ENCODE measurements at places on chromosomes 16 and 17.
A peak's percentile ranks its signal among the peaks of the same experiment; 100 is the strongest.

- no peak for DNase-seq
These were observed 19.6 kb downstream of the CLUAP1 start for GRCh38 chr16:3520413-3520812.

DNA sequence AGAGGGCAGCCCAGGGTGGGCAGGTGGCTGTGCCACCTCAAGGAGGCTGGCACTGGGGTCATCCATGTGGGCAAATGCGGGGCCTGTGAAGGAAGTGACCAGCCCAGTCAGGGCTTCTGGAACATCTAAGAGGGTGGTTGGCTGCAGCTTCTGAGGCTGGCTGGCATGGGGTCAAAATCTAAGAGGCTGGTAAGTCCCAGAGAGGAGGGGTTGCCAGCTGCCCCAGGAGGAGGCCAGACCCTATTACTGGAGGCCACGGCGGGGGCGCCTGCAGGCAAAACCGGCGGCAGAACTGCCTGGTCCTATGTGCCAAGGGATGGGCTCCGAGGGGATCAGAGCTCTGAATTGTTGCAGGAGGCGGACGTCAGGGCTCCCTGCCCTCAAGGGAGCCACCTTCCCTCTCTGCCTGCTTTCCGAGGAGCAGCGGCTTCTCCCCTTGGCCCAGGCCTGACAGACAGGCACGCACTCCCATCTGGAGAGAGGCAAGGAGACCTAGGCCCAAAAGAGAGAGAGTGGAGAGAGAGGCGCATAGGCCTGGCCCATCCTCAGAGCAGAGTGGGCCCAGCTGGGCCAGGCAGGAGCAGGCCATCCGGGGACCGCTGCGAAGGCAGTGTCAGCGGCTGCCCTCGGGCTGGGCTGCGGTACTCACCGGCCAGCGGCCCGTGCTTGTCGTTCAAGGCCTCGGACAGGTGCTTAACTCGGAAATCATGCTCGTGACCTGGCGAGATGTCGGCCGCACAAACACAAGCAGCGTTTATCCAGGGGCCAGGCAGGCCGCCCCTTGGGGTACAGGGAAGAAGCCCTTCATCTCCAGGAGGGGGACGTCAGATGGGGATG lies 10.9 kb downstream of the ZACN start:
- DNase-seq, result no peak

DNA sequence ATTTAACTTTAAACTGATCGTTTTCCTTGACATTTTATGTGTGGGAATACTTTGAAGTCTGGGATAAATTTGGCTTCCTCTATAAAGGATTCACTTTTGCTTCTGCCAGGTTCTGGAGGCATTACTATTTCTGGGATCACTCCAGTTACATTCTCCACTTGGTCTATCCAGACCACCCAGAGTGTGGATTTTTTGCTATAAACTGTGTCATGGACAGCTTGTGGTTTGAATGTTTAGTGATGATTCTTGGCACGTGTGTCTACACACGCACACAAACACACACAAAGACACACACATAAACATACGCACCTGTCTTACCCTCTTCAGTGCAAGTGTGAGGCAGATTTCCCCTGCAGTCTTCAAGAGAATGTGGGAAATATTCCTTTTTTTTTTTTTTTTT lies 27.4 kb upstream of the MSI2 start:
- DNase-seq, result no peak

DNA sequence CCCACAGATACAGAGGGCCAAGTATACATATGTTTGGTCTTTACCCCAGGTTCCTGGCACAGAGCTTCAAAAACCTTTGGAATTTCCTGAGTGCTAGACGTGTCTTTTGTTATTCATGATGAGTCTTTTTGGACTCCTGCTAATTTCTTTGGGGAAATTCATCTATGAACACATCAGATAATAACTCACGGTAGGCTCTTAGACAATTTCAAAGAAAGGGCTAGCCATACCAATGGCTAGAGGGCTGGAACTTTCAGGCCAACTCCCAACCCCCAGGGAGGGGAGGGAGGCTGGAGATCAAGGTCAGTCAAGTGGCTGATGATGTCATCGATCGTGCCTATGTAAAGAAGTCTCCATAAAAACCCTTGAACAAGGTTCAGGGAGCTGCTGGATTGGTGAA lies 101.9 kb downstream of the STX8 start:
- no peak for DNase-seq

DNA sequence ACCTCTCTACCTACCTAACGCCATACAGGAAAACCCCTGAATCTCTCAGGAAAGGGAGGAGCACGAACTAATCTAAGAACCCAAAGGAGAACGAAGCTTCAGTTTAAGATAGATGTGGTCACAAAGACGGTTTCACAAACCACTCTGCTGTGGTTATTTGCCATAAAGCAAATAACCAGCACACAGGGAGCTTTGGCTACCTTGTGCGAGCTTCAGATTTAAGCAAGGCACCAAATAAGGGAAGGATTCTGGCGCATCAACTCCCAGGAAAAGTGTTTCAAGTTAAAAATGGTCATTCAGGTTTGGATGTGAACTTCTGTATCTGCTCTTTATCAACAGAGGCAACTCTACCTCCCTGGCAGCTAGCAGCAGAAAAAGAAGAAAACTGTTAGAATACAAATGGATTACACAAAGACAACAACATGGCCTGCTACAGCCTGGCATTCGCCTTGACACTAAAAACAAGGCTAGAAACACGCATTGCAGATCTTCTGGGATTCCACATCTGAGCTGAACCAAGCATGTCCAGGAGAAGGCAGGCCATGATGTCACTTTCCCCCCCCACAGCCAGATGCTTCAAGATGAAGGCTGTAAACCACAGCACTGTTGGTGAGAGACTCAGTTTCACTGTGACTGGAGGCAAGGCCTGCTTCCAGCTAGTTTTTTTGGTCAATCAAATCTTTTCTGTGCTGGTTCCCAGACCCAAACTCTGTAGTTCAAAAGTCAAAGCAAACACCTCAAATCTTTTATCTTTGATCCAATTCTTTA lies 43.6 kb downstream of the SMG6 start:
- DNase-seq, result peak; percentile 45

GRCh38 chr17:2214047-2214928 lies 89.3 kb downstream of the SMG6 start:
- DNase-seq, result no peak

DNA sequence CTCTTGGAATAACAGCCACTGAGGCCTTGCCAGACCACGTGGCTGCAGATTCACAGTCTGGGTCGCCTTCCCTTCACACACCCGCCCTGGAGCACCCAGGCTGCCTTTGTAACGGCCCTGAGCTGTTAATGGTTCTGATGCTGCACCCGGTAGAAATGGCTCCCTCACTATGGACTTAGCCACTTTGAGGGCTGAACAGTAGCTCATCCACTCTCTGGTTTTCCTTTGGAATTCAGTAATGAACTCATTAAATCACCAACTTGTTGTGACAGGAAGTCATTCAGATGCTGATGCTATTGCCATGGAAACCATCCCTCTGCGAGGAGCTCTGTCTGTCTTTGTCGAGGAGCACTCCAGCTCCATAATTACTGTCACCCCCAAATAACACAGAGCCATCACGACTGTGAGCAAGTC lies 59.2 kb downstream of the CDK5R1 start:
- no peak for DNase-seq

GRCh38 chr17:18850679-18851078 lies 7.3 kb upstream of the PRPSAP2 start:
- no peak for DNase-seq

DNA sequence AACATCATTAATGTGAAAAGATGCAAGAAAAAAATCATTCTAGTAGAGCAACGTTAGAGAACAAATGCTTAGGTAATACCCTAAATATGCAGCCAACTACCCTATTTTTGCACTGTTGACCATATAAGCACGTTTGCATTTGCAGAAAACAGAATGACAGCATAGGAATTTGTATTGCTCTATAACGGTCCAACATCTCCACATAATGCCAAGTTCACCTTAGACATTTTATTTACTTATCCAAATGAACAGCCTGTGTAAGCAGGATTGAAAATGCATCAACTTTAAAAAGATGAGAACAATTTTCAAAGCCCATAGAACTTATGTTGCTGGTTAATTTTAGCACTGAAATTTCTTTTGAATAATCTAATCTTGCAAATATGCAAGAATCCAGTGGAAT lies 19.1 kb upstream of the RSL1D1 start:
- no peak for DNase-seq

DNA sequence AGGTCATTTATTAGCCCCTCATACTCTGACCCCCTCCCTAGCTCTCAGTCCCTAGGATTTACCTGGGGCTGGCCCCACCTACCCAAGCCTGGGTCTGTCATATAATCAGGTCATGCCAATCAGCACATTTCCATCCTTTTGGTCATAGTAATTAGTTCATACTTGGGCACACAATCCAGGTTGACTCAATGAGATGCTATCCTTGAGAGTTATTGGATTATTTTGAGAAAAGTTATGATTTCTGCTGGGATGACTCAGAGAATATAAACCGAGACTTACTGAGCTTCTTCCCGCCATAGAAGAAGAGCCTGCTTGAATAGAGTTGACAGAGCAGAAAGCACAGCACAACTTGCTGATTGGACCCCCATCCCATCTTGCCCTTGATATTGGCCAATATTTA lies 331.5 kb downstream of the CBLN1 start:
- DNase-seq, result no peak

GRCh38 chr17:73765824-73766563 lies 121.7 kb upstream of the SDK2 start:
- no peak for DNase-seq

DNA sequence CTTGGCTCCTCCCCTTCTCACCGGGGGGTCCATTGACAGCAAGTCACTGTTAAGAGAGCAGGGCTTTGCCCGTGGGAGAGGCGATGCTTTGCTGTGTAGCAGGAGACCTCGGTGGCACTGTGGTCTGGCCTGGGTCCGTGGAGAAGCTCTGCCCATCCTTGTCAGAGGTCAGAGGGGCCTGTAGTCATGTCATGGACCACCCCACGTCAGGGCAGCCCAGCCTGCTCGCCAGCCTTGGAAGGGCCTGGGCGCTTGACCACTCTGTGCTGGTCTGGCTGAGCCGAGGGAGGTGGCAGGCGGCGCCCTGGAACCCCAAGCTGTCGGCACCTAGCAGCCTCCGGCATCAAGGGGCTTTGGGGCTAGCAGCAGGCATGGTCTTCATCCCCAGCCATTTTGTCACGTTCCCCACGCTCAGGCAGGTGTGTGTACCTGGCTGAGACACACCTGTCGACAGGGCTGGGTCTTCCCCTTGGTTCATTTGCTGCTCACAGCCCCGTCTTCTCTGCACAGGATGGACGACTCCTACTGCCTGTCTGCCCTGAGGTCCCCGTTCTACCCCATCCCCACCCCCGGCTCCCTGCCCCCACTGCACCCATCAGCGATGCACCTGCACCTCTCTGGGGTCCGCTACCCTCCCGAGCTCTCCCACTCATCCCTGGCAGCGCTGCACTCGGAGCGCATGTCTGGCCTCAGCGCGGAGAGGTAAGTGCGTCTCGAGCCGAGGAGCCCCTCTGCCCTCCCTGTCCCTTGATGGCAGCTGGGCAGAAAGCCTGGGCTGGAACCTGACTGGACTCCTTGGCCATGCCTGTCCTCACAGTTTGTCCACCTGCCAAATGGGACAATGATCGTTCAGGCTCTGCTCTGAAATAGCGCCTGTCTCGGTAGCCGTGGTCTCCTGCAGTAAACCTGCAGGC lies 33.3 kb downstream of the GINS2 start:
- DNase-seq, result no peak

DNA sequence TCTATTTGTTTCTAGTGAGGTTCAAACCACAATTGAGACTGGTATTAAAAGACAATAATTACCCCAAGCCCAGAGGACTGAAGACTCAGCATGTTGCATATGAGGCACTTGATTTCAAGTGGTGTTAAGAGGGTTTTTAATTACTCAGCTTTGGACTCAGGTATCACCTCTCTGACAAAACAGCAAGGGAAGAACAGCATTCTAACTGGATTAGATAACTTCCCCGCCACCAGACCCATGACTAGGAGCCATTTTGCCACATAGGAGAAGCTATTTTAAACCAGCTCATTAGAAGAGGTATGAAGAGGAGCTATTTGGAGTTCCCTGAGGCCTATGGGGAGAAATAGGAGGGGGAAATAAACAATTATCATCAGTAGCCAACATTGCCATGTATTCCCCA lies 226.1 kb upstream of the TOX3 start:
- no peak for DNase-seq

DNA sequence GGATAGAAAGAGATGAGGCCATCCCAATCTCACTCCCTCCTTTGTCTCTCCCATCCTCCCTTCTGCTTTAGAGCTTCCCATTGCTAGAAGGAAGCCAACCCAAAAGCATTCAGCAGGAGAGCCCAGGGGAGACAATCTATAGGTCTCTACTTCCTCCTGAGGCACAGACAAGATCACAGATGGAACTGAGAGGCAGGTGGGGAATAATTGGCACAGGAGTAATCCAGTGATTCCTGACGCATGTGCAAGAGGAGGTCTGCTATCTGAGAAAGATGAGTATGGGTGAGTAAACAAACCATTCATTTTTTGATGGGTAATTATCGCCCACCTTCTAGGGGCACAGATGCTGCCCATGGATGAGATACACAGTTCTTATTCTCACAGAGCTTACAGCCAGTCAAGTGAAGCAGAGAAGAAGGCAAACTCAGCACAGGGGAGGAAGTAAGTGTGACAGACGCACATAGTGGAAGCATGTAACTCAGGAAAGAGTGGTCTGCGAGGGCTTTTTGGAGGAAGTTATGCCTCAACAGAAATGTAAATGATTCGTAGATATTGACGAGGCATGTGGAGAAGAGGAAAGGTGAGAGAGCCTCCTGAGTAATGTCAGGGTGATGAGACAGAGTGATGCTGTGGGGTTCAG lies 88.9 kb upstream of the HLF start:
- no peak for DNase-seq
